ENCODE measurements at places on chromosomes 2 and 18.

- DNase-seq = no peak
Observed at GRCh38 chr18:50623694-50624352, 63.9 kb downstream of the MAPK4 start.

DNA sequence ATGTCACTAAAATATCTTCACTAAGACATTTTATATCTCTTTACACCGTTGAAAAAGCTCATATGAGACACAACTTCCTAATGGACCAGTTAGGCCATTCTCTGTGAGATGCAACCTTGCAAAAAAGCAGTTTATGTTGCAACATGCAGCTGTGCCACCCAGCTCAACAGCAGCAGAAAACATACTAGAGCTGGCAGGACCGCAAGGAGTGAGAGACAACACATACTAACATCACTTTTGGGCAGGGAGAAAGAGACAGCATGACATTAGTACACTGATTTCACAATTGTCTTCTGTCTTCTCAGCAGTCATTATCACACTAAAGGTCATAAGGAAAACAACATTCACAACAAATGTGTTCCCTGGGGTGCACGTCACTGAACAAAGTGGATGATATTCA is 122.9 kb downstream of the EPB41L3 start:
- DNase-seq = no peak

- DNase-seq = peak; percentile 16
Observed at GRCh38 chr2:157327200-157327599, 1.6 kb upstream of the ERMN start.

DNA sequence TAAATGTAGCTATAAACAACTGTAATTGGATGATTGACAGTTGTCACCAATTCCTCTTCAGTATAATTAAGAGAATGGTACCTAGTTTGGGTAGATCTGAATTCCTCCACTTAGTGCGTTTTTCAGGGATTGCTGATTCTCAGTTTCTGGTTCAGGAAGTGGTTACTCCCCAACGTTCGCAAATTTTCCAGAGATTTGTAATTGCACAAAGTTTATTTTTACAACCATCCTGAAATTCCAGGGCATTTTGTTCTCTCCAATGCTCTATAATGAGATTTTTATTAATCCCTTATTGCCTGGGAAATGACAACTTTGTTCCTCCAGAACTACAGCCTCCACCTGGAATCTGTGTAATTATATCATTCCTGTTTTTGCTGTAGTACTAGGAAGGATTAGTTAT is 710.6 kb upstream of the ZEB2 start:
- DNase-seq = no peak

DNA sequence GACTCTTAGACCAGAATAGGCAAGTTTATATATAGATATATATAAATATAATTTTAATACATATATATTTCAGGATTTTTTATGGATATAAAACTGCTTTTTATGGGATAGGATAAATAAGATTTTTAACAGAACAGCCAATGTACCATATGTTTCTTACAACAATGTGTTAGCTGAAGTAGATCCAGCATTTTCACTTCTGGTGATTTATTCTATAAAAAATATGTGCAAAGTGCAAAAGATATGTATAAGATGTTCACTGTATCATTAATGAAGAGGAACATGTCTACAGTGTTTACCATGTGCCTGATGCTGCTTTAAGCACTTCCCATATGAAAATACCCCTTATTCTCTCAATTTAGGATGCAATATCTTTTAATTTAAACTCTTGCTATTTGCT is 22.2 kb upstream of the GPR75 start:
- no peak for DNase-seq

DNA sequence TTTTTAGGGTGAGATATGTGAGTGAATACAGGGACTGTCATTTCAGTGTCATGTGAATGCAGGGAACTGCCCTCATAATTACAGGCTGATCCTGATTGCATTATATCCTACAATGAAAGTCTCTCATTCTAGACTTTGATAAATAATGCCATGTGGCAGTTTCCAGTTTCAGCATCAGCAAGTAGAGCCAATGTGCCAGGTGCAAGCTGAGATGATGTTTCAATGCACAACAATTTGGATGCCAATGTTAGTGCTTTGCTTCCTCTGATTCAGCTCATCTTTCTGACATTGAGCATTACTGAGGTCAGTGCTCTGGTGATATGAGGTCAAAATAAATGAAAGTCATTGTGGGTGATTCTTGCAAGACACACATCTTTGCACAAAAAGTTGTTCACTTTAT is 63.7 kb upstream of the TFPI start:
- DNase-seq = no peak

DNA sequence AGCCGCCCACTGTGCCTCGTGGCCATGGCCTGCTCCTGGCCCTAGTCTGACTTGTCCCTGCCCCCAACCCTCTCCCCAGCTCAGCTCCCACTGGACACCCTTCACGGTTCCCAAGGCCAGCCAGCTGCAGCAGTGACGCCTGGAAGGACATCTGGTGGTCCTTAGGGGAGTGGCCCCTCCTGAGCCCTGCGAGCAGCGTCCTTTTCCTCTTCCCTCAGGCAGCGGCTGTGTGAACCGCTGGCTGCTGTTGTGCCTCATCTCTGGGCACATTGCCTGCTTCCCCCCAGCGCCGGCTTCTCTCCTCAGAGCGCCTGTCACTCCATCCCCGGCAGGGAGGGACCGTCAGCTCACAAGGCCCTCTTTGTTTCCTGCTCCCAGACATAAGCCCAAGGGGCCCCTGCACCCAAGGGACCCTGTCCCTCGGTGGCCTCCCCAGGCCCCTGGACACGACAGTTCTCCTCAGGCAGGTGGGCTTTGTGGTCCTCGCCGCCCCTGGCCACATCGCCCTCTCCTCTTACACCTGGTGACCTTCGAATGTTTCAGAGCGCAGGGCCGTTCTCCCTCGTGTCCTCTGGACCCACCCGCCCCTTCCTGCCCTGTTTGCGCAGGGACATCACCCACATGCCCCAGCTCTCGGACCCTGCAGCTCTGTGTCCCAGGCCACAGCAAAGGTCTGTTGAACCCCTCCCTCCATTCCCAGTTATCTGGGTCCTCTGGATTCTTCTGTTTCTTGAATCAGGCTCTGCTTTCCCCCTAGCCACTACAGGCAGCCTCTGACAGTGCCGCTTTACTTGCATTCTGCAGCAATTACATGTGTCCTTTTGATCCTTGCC is 35.8 kb downstream of the ANO7 start:
- peak; percentile 58 for DNase-seq

DNA sequence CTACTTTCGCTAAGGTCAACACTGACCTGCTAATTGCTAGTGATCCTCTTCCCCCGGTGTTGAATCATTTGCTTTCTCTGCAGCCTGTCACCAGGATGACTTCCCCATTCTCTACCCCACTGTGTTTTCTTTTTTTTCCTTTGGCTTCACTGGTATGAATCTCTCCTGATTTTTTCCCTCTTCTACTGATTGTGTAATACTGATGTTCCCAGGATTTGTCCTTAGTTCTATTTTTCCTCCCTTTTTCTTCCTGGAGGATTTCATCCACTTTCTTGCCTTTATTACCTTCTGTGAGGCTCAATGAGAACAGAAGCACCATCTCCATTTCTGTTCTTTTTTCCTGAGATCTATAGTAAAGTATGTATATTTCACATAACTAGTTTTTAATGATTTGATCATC is 14.1 kb upstream of the MSH2 start:
- no peak for DNase-seq

DNA sequence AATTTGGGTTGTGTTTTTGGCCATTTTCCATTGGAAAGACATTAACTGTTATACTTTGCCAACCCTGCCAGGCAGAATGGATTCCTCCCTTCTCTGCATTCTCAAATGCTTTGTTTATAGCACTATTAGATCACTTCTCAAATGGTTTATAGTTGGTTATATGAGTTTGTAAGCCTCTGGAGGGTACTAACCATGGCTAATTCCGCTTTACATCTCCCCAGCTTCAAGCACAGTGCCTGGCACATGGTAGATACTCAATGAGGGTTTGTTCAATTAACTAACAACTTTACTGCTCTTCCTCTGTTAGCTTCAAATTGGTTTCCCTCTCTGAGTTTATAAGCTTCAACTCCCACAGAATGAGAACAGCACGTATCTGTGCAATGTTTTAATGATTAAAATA is 213.5 kb downstream of the SOX11 start:
- DNase-seq = no peak

DNA sequence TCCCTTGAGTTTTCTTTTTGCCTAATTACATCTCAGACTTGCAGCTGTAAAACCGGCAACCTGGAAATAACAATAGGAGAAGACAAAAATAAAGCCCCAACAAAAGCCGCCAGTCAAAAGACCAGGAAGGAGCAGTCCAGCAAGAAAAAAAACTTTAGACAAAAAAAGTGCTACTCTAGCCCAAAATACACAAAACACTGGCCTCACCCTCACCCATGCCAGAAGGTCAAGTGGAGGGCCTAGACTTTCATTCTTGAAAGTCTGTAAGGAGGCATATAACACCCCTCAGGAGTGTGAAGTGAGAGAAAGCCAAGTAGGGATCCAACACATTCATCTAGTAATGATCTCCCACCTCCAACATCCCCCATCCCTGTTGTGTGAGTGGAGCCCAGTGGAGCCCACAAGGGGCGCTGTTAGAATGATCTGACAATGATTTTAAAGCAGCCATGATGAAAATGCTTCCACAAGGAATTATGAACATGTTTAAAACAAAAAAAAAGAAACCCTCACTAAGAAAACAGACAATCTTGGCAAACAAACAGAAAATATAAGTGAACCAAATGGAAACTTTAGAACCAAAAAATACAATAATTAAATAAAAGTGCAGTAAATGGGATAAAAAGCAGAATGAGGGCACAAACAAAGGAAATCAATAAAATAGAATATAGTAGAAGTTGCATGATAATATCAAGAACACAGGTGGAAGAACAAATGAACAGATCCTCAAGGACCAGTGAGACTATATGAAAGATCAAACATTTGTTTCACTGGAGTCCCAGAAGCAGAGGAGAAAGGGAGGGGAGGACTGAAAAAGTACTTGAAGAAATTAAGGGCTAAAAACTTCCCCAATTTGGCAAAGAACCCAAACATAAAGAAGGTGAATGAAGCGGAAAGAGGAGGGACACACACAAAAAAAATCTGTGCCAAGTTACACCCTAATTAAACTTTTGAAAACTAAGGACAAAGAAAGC is 23.9 kb downstream of the SESTD1 start:
- DNase-seq = no peak

GRCh38 chr2:229454934-229455631 is 184.0 kb upstream of the PID1 start:
- DNase-seq = peak; percentile 92

DNA sequence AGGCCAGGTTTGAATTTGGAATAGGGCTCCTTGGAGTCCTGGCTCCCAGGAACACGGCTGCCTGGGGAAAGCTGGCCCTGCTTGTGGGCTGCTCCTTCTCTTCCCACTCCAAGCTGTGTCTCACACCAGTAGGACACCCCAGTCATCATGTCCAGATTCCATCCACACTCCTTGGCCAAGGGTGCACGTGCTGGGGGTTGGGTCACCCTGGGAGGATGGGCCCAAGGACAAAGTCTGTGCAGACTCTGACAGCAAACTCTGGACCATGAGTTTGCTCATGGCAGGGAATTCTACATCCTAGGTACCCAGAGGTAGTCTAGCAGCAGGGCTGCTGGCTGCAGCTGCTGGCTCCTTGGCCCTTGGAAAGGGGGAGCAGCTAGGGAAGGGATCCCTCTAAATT is 102.4 kb upstream of the EPAS1 start:
- no peak for DNase-seq

GRCh38 chr18:21463718-21464117 is 136.8 kb downstream of the ESCO1 start:
- DNase-seq = no peak

DNA sequence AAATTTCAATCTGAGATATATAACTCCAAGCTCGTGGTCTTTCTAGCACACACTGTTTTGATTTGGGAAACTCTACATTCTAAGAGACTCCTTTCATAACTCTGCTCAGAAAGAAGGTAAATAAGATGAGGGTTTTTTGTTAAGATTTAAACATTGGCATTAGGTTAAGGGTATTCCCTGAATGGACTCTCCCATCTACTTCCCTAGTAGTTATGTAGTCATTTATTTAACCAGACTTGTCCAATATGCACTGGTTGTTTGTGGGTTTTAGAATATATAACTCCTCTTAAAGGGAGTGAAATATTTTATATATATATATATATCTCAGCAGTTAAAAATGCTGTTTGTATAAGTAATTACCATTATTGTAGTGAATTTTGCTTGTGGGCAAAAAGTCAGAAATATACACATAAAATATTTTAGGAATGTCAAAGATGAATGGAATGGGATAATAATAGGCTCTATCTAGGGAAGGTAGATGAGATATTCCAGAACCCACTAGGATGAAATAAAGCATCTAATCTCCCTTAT is 61.5 kb upstream of the WDR75 start:
- DNase-seq = peak; percentile 15

- no peak for DNase-seq
Observed at GRCh38 chr18:12518832-12519531, 111.3 kb downstream of the PRELID3A start.

- no peak for DNase-seq
Observed at GRCh38 chr2:170189757-170190156, 11.8 kb downstream of the MYO3B start.

GRCh38 chr2:16071865-16072637 is 131.7 kb downstream of the MYCN start:
- DNase-seq = no peak

DNA sequence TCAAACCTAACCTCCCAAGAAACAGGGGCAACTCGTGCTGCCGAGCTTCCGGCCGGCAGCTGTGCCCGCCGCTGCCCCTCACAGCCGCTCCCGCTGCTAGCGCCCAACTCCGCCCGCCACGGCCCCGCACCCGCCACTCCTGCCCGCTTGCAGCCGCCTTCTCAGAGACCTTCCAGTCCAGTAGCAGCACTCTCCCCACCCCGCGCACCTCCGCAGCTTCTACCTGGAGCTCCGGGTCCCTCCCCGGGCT is 722 bp upstream of the C2orf15 start:
- DNase-seq = peak; percentile 34

- DNase-seq = peak; percentile 58
Observed at GRCh38 chr18:63339920-63340484, 20.4 kb upstream of the BCL2 start.

DNA sequence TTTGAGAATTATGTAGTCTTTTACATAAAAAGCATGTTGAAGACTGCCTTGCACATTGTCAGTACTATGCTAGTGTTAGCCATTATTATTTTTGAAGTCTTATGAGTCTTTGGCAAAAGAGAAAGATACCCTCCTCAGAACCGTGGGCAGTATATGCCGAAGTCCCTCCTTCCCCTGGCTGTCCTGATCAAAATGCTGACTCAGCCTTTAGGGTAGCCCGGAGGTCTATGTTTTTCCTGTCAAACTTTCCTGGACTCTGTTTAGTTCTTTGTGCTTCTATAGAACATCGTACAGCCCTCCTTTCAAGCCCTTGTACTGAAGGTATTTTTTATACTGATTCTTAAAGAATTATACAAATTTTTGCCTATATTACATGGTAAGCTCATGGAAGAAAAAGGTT is 264.7 kb upstream of the ATP5MC3 start:
- no peak for DNase-seq

- peak; percentile 36 for DNase-seq
Observed at GRCh38 chr2:205133544-205133943, 548.8 kb upstream of the NRP2 start.
